ENCODE measurements at places on chromosomes 6 and 20.

DNA sequence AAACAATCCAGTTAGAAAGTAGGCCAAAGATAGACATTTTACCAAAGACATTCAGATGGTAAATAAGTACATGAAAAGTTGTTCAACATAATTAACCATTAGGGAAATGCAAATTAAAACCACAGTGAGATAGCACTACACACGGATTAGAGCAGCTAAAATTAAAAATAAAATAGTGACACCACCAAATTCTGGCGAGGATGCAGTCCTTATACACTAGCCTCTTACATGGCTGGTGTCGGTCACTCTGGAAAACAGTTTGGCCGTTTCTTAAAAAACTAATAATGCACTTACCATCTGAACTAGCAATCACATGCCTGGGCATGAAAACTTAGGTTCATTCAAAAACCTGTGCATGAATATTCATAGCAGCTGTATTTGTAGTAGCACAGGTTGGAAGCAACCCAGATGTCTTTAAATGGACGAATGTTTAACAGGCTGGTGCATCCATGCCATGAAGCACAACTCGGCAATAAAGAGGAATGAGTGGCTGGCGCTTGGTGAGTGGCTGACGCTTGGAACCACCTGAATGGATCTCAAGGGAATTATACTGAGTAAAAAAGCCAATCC lies 77.0 kb downstream of the FAM120B start:
- no peak for DNase-seq

- DNase-seq = no peak
Observed at GRCh38 chr6:84457276-84457675, 229.8 kb upstream of the CEP162 start.

DNA sequence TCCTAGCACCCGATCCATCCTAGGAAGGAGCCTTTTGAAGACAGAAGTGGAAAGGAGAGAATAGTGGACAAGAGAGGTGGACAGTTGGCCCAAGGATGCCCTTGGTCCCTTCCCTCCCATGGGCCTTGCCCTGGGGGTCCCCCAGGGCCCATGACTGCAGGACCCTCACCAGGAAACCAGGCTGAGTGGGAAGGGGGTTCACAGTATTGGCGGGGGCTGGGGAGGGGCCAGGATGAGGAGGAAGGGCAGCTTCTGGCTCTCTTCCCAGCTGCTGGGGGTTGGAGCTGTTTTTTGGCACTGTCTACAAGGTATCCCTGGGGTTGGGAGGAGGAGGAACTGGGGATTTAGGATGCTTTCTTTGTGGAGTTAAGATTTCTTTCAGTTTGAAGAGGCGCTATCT lies 4.0 kb upstream of the DSN1 start:
- DNase-seq = no peak

DNA sequence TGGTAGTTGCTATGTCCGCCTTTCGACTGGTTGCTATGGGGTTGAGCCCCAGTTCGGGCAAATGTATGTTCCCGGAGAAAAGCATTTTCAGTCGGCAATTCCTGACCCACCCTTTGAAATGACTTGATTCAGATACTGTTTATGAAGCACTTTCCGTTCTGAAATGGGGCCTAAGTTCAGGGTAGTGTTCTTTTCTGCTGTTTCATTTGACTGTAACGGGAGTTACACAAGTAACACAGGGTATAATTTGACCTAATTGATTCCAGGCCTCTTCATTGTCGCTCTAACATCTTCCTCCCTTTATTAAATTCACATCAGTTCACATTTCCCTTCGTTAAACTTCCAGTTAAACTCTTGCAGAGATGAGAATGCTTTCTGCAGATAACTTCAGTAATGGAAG lies 85.5 kb downstream of the BMP6 start:
- no peak for DNase-seq

GRCh38 chr20:10837901-10838300 lies 164.1 kb upstream of the JAG1 start:
- no peak for DNase-seq

GRCh38 chr6:148593130-148593812 lies 153.6 kb upstream of the UST start:
- DNase-seq = no peak

DNA sequence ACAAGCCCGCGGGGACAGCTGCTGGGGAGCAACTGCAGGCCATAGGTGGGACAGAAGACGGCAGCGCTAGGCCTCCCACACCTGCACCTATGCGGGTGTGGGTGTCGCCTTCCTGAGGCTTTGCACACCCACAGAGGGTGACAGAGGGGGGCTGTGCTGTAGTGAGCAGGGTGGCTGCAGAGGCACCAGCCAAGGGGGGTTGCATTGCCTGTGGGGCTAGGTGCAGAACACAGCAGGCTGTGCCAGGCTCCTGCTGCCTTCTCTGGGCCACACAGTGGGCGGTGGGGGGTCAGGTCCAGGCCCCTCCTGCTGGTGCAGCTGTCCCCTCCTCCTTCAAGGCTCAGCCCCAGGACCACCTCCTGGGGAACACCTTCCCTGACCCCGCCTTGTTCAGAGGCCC lies 75.7 kb downstream of the WDR27 start:
- DNase-seq = no peak

DNA sequence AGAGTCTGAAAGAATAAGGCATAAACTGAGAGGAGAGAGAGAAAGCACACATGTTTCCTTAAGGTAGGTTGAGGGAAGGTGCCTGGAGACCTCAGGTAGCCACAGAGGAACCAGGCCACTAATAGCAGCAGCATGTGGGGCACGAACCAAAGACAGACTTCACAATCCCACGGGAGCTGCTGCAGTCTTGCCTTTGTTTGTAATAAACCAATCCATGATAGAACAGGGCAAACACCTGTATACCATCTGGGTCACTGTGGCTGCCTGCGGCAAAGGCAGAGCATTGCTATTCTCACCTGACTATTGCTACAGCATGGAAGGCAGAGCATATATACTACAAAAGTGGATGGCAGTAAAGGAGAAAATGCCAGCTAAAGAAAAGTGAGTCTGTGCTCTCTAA lies 36.3 kb downstream of the HEBP2 start:
- DNase-seq = no peak

GRCh38 chr6:141956046-141956761 lies 176.5 kb upstream of the GJE1 start:
- no peak for DNase-seq

GRCh38 chr6:62479697-62480220 lies 193.7 kb upstream of the KHDRBS2 start:
- no peak for DNase-seq

DNA sequence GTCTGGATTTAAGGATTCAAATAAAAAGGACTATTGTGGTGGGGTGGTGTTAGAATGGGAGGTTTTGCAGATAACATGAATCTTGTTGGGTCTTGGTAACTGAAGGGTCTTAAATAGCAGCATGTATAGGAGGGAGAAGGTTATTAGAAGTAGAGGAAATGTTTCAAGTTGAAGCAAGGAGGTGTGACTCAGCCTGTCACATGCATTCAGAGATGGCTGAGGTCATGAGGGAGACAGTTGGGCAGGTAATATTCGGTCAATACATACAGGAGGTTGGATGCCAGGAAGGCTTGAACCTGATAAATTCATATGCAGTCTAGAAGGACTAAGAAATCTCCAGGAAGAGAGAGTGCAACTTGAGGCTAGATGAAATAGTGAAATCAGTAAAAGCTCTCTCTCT lies 6.1 kb downstream of the KLHL31 start:
- DNase-seq = no peak

All from H9 (cell line).